GM12864 (cell line): ENCODE measurements at places on chromosomes 2 and 18.

DNA sequence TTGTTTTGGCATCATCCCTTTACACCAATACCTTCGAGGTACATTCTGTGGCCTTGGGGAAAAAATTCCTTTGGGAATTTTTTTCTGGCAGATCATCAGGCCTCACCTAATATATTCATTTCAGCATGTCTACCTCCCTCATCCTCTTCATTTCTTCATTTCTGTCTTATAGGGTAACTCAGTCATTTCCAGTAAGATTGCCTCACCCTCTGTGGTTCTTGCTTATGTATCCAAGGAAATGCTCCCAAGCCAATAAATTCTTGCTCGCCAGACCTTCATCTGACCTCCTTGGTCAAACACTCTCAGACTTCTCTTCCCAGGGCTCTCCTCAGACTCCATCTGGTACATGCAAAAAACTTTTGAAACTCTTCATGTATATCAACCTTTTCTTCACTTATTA, 265.6 kb downstream of the TMX3 start:
- DNase-seq: no peak

DNA sequence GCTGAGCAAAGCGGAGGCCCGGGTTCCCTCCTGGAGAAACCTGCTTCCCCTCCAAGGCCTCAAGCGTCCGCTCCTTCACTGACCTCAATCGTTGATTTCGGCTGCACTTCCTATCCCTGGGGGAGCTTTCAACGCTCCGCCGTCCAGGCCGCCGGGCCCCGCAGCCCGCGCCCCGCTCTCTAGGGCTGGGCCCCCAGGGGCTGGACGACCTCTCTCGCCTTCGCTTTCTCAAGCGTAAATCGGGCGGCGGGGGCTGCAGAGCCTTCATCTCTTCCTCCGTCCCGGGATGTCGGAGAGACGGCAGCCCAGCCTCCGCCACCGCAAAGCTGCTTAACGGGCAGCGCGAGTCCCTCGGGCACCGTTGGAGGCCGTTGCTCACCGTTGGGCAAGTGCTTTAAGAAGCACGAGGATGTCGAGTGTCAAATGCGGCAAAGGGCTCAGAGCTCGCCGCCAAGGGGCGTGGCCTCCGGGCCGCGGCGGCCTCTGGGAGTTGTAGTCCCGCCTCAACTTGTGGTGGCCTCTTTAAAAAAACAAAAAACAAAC, 8.5 kb downstream of the HES6 start:
- DNase-seq: no peak

GRCh38 chr18:65659912-65660311, 90.9 kb upstream of the CDH7 start:
- no peak for DNase-seq

- DNase-seq: no peak
Measured at GRCh38 chr2:239316562-239317465, 84.0 kb downstream of the HDAC4 start.

GRCh38 chr2:48315896-48316194, 214.1 kb upstream of the STON1 start:
- DNase-seq: no peak

GRCh38 chr2:40093021-40093675, 314.1 kb upstream of the THUMPD2 start:
- DNase-seq: no peak

DNA sequence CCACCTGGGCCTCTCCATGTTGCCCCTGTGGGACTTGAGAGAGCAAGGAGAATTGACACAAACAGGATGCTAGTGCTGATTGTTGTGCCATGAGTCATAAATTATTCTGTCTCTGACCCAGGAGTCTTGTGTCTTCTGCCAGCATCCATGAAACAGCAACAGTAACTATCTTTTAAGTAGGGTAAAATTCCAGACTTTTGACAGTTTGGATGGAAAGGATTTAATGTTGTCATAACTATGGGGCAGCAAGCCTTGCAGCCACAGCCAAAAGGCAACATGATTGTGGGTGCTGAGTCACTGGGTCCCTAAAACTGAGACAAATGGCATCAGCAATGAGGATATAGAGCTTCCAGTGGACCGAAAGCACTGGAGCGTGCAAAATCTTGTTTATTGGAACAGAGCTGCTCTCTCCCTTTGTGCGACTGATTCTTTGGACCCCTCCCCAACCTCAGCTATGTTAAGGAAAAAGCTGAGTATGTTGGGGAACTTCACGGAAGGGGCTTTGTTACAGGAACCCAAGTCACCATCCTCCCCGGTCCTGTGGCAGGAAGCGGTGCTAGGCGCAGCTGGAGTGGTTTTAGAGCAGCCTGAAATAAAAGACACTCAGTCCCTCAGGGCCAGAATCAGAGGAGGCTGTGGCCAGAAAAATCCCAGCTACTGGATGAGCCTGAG, 9.6 kb upstream of the ITPRIPL1 start:
- no peak for DNase-seq

GRCh38 chr18:28176698-28176947, 307 bp downstream of the CDH2 start:
- DNase-seq: no peak

GRCh38 chr2:36663851-36664695, 32.4 kb upstream of the VIT start:
- peak; percentile 16 for DNase-seq

GRCh38 chr2:37659723-37660122, 11.7 kb downstream of the CDC42EP3 start:
- DNase-seq: no peak

GRCh38 chr2:183967756-183968155, 630.6 kb upstream of the ZNF804A start:
- DNase-seq: no peak
